ENCODE measurements at places on chromosomes 4 and X.

GRCh38 chr4:83660578-83660977 is 124.7 kb downstream of the GPAT3 start:
- DNase-seq: no peak

- DNase-seq: no peak
These were observed 460.7 kb upstream of the RPS6KA3 start for GRCh38 chrX:20727447-20727846.

GRCh38 chrX:97372001-97372766 is 488.5 kb downstream of the RPA4 start:
- peak; percentile 2 for DNase-seq

GRCh38 chrX:50386520-50386919 is 84.1 kb downstream of the DGKK start:
- DNase-seq: no peak

- DNase-seq: peak; percentile 33
These were observed 2.2 kb downstream of the NFKB1 start for GRCh38 chr4:102503301-102503746.

DNA sequence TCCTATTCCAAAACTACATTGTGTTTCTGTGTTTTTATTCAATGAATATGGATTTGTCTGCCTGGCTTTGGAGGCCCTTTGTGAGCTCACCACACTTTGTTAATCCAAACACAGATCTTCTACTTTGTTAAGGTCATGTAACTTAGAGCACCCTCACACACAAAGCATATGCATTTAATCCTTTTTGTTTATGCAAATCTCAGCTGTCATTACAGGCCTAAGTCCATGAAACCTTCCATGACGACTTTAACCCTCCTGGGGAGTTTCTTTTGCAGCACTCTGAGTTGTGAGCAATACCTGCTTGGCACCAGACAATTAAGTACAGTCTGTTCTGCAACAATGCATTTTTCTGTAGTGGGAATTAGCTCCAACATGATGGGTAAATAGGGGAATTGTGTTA is 14.9 kb downstream of the CCSER1 start:
- no peak for DNase-seq

- DNase-seq: no peak
These were observed 112.4 kb downstream of the PSAPL1 start for GRCh38 chr4:7322166-7322991.

DNA sequence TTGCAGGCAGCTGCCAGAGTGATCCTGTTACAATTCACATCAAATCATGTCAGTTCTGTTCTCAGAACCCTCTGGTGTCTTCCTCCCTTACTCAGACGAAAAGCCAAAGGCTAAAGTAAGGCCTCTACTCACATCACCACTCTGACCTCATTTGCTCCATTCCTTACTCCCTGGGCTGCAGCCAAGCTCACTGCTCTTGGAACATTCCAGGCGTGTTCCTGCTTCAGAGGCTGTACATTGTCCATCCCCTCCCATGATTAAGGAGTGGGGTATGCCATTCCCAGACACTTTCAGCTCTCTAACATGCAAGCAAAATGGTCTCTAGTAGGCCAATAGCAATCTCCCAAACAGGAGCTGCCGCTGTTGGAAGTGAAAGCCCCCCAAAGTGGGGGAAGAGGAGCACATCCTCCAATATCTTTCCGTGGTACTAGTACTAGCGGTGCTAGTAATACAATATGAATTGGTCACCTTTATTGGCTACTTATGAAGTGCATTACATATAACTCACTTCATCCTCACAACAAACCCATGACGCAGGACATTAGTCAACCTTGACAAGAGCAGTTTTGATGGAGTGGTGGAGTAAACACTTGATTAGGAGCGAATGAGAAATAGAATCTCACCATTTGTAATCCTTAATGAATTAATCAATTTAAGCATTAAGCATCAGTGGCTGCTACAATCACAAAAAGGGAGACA is 15.0 kb downstream of the GAB3 start:
- DNase-seq: no peak

DNA sequence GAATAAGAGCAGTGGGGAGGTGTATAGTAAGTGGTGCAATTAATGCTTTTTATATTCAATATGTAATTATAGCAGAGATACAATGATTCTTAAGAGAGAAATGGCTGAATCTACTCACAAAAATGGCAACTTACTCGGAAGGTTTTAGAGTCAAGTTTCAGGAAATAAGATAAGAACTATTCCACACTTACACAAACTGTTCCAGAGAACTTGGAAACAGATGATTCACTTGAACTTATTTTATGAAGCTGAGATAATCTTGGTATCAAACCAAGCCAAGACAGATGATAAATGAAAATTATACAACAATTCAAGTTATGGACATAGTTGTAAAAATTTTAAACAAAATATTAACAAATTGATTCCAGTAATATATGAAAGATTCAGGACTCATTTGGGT is 311.3 kb upstream of the HS3ST1 start:
- DNase-seq: no peak

DNA sequence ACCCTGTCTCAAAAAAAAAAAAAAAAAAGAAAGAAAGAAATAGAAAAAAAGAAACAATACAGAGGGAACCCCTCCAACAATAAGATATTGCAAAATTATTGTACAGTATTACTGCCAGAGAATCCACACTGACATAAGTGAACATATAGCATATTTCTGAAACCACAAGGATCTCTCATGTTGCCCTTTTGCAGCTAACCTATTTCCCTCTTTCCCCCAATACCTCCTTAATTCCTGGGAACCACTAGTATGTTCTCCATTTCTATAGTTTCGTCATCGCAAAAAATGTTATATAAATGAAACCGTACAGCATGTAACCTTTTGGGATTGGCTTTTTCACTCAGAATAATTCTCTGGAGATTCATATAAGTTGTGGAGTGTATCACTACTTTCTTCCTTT is 20.0 kb upstream of the BMP2K start:
- DNase-seq: no peak

DNA sequence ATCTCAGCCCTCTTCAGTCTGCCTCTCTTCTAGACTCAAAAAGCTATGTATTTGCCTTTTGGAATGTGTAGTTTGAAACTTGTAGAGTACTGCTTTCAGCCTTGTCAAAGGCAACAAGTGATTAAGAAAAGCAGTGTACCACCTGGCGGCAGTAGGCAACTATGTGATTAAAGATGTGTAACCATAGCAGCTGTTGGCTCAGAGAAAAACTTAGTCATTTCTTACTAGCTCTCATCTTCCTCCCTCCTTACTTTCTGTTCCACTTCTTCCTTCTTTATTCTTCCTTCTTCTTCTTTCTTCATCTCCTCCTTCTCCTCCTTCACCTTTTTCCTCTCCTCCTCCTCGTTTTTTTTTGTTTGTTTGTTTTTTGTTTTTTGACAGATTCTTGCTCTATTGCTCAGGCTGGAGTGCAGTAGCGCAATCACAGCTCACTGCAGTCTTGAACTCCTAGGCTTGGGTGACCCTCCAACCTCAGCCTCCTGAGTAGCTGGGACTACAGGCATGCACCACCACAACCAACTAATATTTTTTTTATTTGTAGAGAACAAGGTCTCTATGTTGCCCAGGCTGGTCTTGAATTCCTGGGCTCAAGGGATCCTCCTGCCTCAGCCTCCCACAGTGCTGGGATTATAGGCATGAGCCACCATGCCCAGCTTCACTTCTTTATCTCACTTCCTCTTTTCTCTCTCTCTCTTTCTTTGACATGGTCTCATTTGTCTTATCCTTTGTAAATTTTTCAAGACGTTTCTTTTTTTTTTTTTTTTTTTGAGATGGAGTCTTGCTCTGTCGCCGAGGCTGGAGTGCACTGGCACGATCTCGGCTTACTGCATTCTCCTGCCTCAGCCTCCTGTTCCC is 32.6 kb downstream of the ABHD18 start:
- no peak for DNase-seq

DNA sequence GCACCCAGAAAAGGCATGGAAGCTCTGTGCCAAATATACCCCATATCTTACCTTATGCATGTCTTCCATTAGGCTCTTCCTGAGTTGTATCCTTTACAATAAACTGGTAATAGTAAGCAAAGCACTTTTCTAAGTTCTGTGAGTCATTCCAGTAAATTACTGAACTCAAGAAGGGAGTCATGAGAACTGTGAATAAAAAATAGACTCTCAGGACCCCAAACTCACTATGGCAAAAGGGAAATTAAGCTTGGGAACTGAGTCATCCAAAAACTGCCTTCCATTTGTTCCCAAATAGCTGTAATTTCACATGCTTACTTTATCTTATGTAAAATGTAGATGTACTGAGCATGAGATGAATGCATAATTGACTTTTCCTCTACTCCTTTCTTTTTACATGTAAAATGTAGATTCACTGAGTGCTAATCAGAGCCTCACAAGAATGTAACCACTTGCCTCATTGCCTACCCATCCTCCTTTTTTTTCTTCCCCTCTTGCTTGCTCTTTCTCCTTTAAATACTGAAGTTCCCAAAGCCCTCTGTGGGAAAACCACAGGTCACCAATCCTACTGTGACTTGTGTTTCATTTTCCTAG is 8.1 kb downstream of the TCEAL3 start:
- no peak for DNase-seq

- no peak for DNase-seq
These were observed 230.6 kb upstream of the CPEB2 start for GRCh38 chr4:14771504-14772175.

GRCh38 chrX:11787564-11787963 is 29.5 kb downstream of the MSL3 start:
- DNase-seq: no peak

- DNase-seq: no peak
These were observed 650.0 kb upstream of the HTR2C start for GRCh38 chrX:113933931-113934330.

DNA sequence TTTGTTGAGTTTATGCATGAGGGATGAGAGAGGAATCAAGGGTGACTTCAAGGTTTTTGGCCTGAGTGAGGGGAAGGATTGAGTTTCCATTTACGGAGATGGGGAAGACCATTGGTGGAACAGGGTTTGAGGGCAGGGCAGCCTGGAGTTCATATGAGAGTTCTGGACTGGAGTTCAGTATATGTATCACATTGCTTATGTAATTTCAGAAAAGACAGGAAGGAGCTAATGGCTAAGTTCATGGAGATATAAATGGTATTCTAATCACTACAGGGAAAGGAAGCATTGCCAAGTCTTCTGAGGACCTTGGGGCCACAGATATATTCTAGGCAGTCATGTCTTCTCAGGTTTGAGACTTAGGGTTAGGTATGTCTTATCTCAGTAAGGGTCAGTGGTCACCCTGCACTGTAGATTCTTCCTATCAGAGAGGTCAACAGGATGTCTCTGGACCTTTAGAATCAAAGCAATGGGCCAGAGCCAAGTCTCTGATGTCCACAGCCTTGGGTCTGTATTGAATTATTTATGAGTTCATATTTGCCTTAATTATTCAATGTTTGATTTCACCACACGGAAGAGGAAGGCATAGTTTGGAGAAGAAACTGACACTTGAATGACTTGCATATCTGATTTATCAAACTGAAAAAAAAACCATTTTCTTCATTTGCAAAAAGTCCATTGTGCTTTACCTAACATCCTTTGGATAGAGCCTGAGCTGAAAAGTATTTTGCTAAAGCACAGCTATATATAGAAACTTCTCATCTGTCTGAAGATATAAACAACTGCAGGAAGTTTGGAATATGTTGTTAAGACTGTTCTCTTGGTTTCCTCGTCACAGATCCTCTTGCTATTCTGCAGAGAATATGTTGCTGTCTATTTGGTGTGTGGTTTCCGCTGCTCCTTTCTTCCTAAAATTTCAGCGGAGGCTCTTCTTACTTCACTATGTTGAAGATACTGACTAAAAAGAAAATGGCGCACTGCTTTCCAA is 139.5 kb downstream of the PDGFRA start:
- no peak for DNase-seq

DNA sequence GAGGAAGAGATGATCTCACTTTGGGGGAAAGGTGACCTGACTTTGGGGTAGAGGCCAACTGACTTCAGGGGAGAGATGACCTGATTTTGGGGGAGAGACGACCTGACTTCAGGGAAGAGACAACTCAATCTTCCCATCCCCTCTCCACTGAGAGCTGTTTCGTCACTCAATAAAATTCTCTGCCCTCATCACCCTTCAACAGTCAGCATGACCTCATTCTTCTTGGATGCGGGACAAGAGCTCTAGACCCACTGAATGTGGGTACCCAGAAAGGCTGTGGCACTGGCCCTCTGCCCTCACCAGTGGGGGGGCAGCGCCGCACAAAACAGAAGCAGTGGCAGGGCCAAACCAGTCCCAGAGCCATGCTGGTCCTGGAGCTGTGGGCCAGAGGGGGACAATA is 34.6 kb downstream of the ATXN3L start:
- DNase-seq: no peak

GRCh38 chr4:48588230-48589097 is 98.4 kb downstream of the ZAR1 start:
- DNase-seq: no peak

DNA sequence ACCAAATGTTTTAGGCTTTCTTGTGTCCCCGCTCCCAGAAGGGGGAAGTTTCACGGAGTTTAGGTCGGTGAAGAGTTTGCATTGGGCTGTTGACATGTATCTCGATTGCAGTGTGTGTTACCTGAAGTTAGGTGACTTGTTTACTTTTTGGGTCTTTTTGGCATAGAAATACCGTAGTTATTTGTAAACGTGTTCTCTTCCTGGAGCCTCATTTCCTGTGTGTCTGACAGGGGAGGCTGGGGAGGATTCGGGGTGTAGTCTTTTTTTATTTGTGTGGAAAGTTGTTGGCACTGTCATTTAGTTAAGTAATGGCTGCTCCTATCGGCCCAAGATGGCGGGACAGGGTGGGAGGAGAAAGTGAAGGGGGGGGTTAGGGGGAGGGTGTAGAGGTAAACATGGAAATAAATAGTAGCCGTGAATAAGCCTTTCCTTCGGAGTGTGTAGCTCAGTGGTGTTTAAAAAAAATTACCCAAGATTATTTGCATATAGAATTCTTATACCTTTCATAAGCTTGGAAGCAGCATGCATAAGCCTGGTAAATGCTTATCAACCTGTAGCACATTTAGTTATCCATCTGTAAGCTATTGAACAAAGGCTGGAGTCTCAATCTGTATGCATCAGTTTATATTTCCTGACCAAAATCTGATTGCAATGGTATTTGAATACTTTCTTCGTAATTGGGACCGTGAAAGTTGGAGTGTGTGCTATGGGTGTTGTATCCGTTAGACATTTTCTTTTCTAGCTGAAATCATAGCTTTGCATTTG is 1.6 kb downstream of the KDM6A start:
- peak; percentile 9 for DNase-seq

DNA sequence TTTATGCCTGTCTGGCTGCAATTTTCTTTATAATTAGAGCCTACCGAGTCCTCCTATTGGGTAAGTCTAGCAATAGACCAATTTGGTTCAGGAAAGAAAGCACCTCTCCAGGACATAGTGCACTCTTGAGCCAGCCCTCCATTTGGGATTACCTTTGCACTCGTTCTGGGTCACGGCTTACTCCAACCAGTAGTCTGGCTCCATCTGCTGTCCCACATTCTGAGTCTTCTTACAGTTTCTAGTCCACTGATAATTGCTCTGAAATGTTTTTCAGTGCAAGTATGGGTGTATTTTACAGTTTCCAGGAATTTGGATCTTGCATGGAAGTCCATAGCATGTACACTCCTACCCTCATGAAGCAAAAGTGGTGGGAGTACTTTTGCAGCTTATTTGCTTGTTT is 34.8 kb upstream of the USP51 start:
- no peak for DNase-seq

- no peak for DNase-seq
These were observed 152.8 kb upstream of the ANK2 start for GRCh38 chr4:112896609-112897190.

Measured in NCI-H510A treated with DMSO at 0.1 percent for 48 hours (cell line).